Stimulated activated CD8-positive, alpha-beta memory T cell treated with anti-CD3 and anti-CD28 coated beads, Interleukin-15, amount 100 ng/mL, for 24 hours (primary cell): ENCODE measurements at places on chromosomes 4 and X.

GRCh38 chrX:129706400-129707072 is 32.2 kb upstream of the XPNPEP2 start:
- no peak for DNase-seq

DNA sequence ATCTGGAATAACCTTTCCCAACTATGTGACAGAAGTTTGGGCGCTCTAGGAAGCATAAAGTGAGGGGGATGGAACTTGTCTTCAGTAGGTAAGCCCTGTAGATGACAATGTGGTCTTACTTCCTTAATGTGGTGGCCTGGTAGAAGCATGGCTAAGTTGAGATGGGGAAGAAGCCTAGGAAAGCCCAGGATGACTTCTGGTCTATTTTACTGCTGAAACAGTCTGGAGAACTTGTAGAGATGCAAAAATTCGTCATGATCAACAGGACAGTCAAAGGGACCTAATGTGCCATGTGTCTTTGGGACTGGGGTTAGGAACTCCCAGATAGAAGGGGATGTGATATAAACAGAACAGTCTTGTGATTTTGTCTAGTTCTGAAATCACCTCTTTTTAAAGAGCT is 40.8 kb downstream of the CCNG2 start:
- no peak for DNase-seq

DNA sequence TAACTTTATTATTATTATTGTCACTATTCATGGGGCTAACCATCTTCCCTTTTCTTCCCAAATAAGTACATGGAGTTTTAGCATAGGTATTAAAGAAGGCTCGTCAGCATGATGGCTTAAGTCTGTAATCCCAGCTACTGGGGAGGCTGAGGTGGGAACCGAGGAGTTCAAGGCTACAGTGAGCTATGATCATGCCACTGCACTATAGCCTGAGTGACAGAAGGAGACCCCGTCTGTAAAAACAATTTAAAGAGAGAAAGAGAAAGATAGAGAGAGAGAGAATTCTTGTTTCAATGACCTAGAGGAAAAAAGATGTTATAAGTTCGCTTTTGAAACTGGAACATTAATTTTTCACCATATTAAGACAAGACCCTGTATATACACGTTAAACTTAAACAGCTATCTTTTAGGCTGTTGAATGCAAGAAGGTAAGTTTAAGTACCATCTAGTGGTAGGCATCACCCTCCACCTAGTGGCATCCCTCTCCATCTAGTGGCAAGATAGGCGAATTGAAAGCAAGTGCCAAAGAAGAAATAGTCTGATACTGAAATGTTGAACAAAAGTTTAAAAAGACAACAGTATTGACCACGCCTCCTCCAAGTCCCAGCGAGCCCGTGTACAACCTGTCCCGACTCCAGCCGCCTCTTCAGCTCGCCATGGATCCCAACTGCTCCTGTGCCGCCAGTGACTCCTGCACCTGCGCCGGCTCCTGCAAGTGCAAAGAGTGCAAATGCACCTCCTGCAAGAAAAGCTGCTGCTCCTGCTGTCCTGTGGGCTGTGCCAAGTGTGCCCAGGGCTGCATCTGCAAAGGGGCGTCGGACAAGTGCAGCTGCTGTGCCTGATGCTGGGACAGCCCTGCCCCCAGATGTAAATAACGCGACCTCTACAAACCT is 26.0 kb upstream of the YTHDC1 start:
- DNase-seq, result no peak

GRCh38 chr4:172858731-172859230 is 309.8 kb upstream of the GALNT7 start:
- DNase-seq, result no peak

DNA sequence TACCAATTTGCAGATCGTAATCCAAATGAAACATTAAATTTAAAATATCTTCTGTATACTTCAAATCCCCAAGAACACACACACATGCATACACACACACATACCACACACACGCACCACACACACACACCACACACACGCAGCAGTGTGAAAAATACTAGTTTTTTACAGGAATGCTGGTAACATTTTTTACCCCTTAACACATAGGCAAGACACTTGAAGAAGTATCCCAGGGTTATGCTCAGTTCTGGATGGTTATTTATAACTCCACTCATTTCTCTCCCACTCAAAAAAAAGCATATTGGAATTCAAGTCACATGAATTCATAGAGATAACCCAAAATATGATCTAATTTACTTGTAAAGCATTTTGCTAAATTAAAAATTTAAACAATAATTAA is 325.5 kb upstream of the SLC7A11 start:
- DNase-seq, result no peak

DNA sequence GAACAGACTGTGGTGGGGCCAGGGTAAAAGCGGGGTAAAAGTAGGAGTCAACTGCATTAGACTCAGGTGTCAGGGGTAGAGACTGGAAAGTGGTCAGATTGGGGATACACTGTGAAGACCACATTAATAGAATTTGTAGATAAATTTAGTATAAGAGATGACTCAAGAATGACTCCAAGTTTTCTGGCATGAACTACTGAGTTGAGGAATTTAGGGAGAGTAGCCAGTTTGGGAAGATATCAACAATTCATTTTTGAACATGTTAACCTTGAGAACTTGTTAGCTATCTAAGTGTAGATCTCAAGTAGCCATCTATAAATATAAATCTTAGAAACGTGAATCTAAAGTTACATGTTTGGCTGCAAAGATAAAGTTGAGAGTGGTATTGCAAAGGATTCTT is 206.9 kb upstream of the HCCS start:
- DNase-seq, result no peak

DNA sequence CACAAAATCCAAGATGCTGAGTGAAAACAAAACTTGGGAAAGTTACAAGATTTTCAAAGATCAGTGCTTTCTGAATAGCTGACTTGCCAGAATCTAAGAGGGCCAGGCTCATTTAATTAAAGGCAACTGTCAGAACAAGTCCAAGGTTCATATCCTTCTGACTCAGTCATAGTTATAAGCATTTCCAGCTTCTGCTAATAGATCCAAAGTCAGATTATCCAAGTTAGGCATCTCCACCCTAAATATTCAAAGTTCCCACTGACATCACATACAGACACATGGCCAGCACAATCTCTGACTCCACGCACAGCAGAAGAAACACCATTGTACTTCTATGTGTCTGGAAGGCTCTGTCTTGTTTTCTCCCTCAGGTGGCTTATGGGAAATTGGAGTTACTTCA is 41.8 kb downstream of the GASK1B start:
- no peak for DNase-seq

DNA sequence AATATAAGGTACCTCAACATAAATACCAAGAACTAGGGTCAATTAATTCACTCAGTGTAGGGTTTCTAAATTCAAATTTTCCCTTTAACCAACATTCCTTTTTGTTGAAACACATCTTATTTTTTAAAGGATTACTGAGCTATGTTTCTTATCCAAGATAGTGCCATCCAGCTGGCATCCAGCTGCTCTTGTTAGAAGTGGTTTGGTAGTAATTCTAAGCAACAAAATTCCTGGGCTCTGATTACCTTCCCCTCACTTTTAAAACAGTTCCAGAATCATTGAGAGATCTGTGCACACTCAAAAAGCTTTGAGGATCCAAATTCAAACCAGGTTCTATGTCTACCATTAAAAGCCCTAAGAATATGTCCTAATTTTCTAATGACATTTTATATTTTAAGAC is 583.7 kb downstream of the TRIML1 start:
- DNase-seq, result no peak

- DNase-seq, result no peak
These were observed 65.1 kb downstream of the GPR143 start for GRCh38 chrX:9700555-9700954.
